ENCODE measurements at places on chromosomes 11 and 22.
A peak's percentile ranks its signal among the peaks of the same experiment; 100 is the strongest.

DNA sequence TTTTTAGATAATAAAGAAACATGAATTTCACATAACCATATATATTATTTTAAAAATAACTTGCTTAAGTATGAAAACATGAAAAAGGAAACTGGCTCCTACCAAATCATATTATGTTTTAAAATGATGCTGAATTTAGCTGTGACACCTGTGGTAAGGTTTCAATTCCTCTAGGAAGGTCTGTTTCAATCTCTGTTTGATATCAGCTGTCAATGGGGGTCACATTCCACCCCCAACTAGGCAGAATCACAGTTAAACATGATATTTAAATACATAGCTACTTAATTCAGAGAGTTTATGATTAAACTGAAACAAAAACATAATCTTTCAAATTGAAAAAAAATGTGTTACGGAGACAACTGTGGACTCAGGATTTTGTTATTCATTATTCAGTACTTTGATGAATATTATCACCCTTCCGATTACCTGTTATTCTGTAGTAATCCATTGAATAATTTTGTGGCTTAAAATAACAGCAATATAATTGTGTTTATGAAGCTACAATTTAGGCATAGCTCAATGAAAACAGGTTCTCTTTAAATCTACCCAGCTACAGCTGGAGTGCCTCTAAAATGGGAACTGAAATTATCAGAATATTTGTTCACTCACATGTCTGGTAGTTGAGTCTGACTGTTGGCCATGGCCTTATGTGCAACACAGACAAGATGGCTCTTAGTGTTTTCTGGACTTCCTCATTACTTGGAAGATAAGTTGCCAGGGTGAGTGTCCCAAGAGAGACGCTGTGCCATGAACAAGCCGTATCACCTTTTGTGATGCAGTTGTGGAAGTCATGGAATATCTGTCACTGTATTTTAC is 244.6 kb upstream of the ANO3 start:
- DNase-seq: no peak

- DNase-seq: no peak
Observed at GRCh38 chr22:45648301-45649117, 23.1 kb upstream of the ATXN10 start.

DNA sequence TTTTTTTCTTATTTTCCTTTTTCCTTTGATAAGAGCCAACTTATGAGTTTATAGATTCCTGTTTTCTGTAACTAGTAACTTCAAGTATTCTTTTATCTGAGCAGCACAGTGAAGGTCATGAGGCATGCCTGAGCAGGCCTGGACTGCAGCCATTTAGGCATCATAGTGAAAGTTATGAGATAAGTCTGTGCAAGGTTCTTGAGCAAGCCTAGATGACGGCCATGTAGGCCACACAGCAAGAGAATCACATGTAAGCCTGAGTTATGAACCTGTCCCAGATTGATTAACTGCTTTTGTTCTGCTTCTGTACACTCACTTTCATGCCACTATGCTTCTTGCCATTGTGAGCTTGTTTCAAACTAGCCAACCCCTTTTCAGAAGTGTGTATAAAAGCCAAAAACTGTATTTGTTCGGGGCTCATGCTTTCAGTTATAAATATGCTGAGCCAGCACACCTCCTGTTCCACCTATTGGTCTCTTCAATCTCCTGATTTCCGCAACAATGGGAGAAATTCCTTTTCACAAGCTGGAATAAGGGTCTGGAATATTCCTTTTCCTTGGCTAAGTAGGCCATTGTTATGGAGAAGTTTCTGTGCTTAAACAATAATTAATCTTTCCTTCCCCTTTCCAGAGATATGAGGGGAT is 745.7 kb downstream of the FAM181B start:
- no peak for DNase-seq

DNA sequence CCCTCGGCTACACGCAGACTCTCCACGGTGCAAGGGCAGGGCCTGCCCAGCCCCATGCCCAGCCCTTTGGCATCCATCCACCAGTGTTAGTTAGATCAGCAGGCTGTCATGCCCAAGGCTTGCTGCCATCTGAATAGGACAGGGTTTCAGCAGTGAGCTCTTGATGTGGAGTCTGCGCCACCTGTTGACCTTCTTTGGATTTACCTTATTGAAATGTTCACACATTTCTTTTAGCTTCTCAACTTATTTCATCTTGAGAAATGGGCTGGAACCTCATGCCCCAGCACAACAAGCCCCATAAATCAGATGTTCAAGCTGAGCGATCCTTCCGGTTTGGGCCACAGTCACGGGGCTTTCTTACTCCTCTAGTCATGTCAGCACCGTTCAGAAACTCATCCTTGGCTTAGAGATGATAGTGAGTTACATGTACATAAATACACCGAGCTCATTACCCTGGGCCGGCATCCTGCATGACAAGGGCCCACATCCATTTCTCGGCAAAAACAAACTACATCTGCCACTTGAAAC is 61.7 kb downstream of the PARVB start:
- DNase-seq: peak; percentile 9

GRCh38 chr11:63504054-63504453 is 1.8 kb upstream of the LGALS12 start:
- DNase-seq: no peak

GRCh38 chr11:76629853-76630599 is 40.5 kb downstream of the LRRC32 start:
- no peak for DNase-seq

DNA sequence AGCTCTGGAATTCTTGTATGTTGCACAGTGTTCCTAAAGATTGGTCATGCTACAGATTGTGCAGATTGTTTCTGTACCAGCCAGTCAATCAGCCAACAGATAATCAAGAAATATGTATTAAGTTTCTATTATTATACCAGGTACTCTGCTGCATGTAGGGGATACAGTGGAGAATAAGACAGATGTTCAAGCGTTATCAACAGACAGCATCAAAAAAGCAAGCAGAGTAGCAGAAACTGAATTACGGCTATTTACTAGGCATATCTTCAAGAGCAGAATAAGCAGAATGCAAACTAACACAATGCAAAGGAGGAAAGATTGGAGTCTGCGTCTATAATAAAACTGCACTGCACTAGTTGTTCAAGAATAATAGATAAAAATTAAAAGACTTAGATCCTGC is 278.6 kb downstream of the ETS1 start:
- DNase-seq: no peak

DNA sequence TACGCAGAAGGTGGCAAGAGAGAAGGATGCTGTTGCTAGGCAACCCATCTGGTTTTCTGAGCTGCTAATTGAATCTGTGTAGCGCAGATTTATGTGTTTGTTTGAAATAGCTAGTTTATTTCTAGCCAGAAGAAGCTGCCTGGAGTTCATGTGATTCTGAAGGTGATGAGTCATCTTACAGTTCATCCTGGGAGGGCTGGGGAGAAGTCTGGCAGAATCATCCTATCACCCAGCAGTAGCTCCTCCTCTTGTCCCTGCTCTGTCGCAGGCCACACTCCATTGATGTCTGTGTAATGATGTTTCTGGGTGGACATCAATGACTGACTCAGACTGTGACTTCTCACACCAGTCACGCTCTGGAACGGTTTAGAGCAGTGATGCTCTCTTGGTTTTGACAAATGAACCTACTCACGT is 4.8 kb upstream of the FBXO7 start:
- peak; percentile 19 for DNase-seq

GRCh38 chr11:91081440-91082043 is 858.7 kb upstream of the CHORDC1 start:
- no peak for DNase-seq

DNA sequence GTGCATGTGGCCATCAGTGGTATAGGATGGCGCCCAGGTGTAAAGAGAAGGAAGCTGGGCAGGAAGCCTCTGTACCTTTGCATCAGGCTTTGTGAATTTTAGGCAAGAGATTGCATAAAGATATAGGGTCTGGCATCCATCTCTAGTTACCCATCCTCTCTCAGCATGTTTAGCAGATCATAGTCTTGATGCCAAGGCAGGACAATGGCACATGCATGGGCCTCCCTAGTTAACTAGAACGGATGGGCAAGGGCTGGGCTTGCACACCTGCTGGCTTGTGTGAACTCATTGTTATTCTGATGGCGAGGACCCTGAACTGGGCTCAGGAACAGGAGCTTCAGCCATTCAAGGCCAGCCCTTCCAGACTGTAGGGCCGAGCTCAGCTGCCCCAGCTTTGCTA is 229.2 kb upstream of the NCAM1 start:
- DNase-seq: no peak

DNA sequence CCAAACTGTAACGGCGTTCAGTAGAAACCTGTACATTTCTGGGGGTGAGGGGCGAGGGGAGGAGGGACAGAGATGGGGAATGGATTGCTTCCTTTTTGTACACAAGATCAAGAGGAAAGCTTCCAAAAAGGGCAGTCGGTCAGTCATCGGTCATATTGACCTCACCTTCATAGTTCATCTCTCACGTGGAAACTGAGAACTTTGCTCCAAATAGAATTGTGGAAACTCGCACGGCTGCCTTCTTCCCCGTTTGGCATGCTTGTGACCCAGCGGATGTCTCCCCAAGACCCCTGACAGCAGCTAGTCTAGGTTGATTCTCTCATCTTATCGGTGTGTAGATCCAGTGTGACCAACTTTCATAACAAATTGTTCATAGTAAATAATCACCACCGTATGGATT is 47.6 kb downstream of the KCNC1 start:
- no peak for DNase-seq

- DNase-seq: peak; percentile 88
Observed at GRCh38 chr11:19727246-19727645, 14.6 kb downstream of the NAV2 start.

GRCh38 chr11:87934182-87934581 is 241.1 kb downstream of the RAB38 start:
- no peak for DNase-seq

DNA sequence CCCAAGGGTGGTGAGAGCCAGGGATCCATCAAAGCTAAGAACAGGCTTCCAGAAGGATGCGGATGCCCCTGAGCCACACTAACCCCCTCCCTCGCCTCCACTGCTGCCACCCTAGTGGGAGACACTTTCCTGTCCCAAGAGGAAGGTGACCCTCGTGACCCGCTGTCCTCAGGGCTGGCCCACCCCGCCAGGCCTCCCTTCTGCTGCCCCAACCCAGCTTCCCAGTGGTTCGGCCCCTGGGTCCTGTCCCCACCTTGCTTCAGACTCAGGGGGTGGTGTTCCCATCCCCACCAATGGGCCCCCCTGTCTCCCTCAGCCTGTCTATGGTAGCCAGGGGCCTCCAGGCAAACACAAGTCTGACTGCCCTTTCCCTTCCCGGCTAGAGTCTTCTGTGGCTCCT is 6.5 kb upstream of the PICK1 start:
- no peak for DNase-seq

DNA sequence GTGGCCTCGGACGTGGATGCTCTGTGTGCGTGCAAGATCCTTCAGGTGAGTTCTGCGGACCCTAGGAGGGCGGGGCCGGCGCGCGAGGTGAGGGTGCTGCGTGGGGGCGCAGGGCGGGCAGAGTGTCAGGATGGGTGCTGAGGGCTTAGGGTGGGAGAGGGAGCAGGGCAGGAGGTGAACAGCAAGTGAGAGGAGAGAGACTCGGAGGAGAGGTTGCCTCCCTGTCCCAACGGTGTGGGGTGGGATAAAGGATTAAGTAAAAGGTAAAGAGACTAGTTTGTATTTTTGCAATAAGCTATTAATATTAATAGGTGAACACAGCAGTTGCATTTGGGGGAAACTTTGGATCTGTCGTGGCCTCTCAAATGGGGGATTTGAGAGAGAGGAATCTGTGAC is 451 bp downstream of the CDC45 start:
- DNase-seq: no peak

DNA sequence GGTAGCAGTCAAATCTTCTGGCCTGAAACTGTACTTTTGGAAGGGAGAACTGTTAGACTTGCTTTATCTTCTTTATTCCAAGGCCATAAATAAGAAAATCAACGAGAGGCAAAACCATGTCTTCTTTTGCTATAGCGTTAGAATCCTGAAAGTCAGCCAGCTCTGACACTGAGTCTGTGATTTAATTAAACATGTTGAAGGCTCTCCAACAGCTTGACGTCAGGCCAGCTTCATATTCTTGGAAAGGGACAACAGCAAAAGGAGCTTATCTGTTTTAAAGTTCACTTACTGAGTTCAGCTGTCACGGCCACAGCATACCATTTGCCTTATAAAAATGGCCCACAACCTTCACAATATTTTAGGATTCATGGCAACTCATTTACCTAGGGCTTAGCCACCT is 131.0 kb upstream of the LDLRAD3 start:
- DNase-seq: no peak

GRCh38 chr22:43955883-43956782 is 891 bp downstream of the SAMM50 start:
- no peak for DNase-seq

- DNase-seq: peak; percentile 36
Observed at GRCh38 chr11:35139722-35140282, 831 bp downstream of the CD44 start.

- DNase-seq: peak; percentile 11
Observed at GRCh38 chr11:7098235-7098832, 9.5 kb downstream of the RBMXL2 start.

GRCh38 chr11:96257972-96258934 is 84.7 kb downstream of the MAML2 start:
- DNase-seq: peak; percentile 36

GRCh38 chr11:6817694-6818093 is 18.2 kb upstream of the OR6A2 start:
- DNase-seq: no peak
